ENCODE measurements at places on chromosomes 12 and 14.

GRCh38 chr14:103015426-103015825 lies 41.9 kb downstream of the CDC42BPB start:
- no peak for DNase-seq

GRCh38 chr12:79266343-79267144 lies 402.0 kb downstream of the SYT1 start:
- no peak for DNase-seq

DNA sequence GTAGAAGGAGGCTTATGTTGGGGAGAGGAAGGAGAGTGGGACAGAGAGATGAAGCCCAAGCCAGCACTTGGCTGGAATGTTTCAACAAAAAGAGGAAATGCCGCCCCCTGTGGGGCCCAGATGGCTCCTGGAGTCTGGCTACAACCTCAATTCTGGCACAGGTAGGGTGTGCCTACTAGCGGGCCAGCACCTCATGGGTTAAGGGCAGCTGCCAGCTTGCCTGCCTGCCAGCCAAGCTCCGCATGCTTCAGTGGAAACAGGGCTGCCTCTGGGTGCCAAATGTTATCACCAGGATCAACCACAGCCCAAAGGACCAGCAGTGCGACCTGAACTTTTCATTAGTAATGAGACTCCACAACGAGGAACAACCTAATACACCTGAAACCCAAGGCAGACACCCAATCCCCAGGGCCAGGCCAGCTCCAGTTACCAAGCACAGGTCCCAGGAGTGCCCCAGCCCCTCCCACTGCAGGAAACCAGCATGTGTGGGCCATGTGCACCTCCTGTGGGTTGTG lies 11.3 kb downstream of the RAB15 start:
- DNase-seq = no peak

DNA sequence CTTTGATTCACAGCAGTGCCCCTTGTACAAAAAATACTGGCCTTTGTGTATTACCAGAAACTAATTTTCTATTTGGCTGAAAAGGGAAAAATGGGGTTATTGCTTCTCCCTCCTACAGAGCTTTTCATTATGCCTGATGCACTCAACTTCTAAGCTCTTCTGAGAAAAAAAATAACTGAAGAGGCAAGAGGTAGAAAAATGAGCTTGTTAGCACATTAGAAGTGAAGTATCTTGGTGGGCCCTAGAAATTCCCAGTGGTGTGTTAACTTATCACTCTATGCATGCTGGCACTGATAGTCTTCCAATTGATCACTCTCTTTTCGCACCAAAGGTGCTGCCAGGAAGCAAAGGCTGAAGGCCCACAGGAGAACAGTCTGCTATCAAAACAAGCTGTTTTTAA lies 17.1 kb downstream of the INSM2 start:
- DNase-seq = no peak

GRCh38 chr12:109178532-109178931 lies 62.1 kb downstream of the ACACB start:
- DNase-seq = no peak

DNA sequence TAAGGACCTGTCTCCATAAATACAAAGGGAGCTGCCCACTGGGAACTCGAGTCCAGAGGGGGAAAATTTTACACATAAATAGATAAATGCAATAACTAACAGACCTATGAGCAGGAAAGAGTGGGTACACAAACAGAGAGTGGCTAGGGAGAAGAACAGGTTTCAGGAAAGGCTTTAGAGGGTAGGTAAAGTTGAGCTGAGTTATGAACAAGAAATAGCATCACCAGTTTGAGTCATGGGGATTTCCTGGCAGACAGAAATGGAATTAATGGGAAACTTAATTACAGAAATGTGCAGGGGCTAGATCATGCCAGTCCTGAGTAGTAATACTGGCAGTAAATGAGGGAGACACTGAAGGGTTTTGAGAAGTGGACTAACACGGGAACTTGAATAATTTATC lies 58.0 kb upstream of the CCDC175 start:
- no peak for DNase-seq

GRCh38 chr12:14261096-14261495 lies 104.4 kb upstream of the ATF7IP start:
- DNase-seq = no peak

GRCh38 chr12:69884386-69884785 lies 59.4 kb downstream of the MYRFL start:
- DNase-seq = no peak

DNA sequence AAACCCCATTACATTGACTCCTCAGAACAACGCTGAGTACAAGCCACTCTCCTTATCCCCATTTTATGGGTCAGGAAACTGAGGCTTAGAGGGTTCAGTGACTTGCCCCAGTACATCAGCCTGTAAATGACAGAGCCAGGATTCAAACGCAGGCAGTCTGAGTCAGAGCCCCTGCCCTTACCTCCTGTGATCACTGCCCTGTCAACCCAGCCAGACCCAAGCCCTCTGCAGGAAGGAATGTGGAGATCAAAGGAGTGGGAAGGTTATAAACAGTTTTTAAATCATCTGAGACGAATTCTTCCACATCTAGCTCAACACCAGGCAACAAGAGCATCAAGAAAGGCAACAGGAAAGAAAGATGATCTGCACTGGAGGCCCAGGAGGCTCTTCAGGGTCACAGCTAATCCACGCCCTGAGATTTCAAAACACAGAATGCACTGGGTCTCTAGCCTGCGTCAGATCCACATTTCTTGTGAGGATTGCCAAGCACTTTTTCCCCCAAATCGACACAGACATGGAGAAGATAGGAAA lies 38.5 kb downstream of the SPTB start:
- DNase-seq = no peak

GRCh38 chr12:123150275-123150743 lies 581 bp downstream of the PITPNM2 start:
- DNase-seq = peak; percentile 70

Data from 8988T (cell line).